ENCODE measurements at places on chromosomes 2 and 18.

GRCh38 chr2:46784278-46784677 is 131.3 kb downstream of the MCFD2 start:
- no peak for DNase-seq

DNA sequence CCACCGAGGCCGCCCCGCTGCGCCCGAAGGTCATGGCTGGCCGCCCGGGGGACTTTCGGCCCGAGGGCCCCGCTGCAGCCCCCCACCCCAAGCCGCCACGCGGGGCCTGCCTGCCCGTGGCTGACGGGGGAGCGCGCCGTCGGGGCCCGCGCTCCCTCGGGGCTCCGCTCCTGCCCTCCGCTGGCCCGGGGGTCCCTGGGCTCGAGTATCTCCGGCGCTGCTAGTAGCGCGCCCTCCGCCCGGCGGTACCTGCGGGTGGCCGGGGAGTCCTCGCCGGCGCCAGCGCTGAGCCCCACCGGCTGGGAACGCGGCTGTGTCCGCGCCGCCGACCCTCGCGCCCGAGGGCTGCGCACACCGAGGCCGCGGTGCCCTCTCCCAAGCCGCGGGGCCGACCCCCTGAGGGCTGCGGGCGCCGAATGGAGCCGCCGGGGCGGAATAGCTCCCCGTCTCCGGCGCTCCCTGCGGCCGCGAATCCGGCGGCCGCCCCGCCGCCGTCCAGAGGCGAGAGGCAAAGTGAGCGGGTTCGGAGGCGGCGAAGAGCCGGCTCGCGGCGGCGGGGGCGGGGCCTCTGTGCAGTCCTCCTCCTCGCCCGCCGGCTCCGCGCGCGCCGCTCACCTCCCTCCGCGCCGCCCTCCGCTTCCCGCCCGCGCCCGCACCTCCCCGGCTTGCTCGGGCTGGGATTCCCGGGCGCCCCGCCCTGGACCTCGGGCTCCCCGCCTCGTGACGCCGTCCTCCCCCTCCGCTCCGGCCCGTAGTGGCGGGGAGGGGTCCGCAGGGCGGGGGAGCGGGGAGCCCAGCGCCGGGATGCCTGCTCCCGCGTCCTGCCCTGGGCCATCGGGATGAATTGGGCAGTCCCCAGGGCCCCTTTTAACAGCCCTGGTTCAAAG is at the start of gene KCNG3:
Gene KCNG3, minus strand, starts transcription at position 515 of the 887 bp plus-strand sequence. Its CDS starts 481 bp downstream, at position 34.
- DNase-seq: peak; percentile 41

DNA sequence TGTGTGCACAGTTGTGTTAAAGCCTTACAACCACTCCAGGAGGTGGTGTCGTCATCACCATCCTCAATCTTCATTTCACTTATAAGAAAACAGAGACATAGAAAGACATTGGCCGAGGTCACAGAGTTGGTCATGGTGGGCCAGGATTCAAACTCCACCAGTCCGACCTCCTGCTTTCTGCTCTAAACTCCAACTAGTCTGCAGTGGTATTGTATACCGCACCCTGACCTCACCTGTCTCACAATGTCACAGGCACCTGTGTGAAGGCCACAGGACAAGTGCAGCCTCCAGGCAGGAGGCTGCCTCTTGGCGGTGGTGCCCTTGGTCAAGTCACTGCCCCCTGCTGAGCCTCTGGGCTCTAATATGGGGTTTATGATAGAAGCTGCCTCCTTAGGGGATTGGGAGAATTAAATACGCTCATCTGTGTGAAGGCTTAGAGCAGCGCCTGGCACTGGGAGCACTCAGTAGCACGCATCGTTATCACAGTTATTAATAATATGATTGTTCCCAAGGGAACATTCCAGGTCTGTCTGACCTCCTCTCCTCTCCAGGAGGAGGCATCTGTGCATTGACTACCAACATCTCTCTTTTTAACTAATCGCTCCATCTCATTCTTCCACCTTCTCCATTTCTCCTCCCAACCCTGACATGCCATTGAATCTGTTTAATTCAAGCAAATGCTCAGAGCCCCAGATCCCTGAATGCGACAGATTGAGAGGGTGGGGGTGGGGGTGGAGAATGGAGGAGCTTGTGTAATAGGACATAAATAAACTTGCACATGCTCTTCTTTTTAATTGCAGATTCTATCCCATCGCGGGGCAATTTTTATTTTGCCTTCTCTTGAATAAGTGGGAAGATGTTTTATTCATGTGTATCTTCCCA is 112.7 kb downstream of the MCFD2 start:
- DNase-seq: no peak

DNA sequence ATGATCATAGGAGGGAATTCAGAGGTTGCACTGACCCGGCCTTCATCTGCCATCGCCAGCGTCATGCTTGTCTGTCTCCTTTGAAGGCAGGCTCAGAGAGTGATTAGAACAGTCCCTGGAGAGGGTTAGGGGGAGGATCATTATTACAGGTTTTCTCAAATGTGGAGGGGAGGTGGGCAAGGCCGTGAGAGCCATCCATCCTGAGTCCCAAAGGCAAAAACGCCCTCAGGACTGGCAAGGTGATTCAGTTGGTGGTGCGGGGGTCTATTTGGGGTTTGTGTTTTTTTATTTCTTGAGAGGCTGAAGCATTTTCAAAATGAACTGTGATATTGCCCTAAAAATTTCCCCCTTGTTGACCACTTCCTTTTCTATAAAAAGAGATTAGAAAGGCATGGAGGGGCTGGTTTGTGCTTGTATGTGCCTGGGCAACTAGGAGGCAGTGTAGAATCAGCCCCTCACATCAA is 39.3 kb upstream of the GYPC start:
- DNase-seq: no peak

GRCh38 chr2:86598966-86599365 is 24.7 kb downstream of the RNF103 start:
- DNase-seq: no peak

DNA sequence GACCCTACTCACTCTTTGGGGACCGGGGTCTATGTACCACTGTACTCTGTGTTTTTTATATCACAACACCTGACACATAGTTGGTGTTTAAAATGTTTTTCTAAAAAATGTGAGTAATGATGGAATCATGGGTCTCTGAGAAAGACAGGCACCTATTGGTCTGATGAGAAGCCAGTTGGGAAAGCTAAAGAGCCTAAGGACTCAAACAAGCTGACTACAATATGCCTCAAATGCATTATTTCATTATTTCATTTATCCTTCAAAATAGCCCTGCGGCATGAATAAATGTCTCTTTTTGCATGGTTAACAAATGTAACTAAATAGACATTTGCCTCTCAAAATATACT is 102.9 kb upstream of the SCN1A start:
- no peak for DNase-seq

GRCh38 chr2:137937778-137938177 is 26.5 kb upstream of the HNMT start:
- DNase-seq: no peak

GRCh38 chr2:15883684-15884083 is 56.7 kb upstream of the MYCN start:
- DNase-seq: no peak

- DNase-seq: no peak
Measured at GRCh38 chr2:232581725-232582124, 31.2 kb downstream of the EIF4E2 start.

GRCh38 chr2:138010890-138011289 is 46.6 kb downstream of the HNMT start:
- DNase-seq: no peak

GRCh38 chr2:47662552-47662951 is 120.4 kb upstream of the MSH6 start:
- no peak for DNase-seq

GRCh38 chr2:207107131-207107530 is 58.6 kb downstream of the KLF7 start:
- no peak for DNase-seq

GRCh38 chr2:72146347-72147302 is 1.0 kb downstream of the CYP26B1 start:
- no peak for DNase-seq

GRCh38 chr2:122530814-122531213 is 775.4 kb downstream of the TSN start:
- DNase-seq: no peak

- DNase-seq: no peak
Measured at GRCh38 chr2:80280598-80280997, 24.0 kb downstream of the LRRTM1 start.

DNA sequence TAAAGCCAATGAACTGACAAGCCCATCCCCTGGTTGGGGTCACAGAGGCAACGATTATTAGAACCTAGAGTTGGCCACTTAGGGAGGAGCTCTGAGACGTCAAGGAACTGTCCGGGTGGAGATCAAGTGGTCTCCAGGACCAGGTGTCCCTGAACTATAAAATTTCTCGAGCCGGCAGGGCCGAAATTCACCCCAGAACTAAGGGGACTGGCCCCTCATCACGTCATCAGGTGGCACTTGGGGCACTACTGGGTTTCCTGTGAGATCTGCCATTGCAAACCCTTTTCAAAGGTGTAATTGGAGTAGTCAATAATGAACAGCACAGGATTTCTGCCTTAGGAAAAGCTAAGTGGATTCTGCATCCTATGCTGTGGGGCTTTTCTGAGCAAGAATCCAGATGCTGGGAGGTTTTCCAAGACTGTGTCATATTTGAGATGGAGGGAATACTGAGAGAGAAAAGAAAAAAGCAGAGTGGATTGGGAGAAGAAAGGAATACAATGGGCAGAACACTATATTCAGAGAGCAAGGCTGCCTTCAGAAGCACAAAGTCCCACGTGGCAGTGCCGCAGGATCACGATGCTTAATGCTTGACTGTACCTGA is 113.6 kb downstream of the ALPK2 start:
- DNase-seq: no peak

GRCh38 chr2:7281231-7282201 is 364.3 kb downstream of the RNF144A start:
- DNase-seq: no peak

DNA sequence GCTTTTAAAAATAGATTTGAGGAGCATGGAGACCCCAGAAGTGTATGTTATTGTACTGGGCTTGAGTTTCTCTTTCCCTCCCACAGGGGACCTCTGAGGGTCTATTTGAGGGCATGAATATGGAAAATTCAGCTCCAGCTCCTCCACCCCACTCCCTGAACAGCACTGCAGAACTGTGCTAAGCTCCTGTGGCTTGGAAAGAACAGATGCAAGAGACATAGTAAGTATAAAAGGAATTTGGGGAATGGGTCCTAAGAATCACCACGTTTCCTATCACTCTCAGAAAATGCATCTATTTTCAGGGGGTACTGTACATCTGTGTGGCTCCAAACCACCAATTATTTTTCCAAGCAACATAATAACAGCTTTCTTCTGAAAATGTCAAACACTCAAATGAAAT is 416.1 kb downstream of the ZNF521 start:
- DNase-seq: no peak

- no peak for DNase-seq
Measured at GRCh38 chr2:10499911-10500521, 51.9 kb upstream of the ODC1 start.

GRCh38 chr2:236503100-236503499 is 66.5 kb upstream of the ACKR3 start:
- no peak for DNase-seq

DNA sequence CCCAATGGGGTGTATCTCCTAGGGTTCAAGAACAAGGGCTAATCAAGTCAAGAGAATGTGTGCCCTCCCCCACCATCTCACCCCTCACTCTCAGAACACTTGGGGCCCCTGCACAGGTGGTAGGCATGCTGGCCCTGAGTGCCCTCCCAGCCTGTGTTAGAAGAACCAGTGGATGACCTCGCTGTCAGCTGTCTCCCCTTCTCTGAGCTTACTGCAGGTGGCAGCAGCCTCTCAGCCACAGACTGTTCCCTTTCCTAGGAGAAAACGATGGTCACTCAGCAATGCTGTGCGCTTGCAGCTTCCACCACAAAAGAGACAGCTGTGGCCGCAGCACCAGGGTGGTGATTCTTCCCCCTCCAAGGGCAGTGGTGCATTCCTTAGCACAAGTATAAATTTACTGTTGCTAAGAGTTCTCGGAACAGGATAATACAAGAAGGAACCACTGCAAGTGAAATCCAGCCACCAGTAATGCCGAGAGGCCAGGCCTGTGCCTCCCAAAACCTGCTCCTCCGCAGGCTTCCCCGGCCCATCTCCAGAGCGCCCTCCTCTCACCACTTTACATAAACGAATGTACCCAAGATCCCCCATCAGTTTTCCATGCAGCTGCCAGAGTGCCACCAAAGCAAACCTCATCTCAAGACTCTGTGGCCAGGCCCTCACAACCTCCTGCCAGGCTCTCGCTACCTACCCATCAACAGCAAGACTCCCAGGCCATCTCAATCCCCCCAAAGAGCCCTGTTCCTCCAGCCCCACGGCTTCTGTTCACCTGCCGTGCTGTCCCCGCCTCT is 935 bp upstream of the RAMP1 start:
- DNase-seq: no peak

DNA sequence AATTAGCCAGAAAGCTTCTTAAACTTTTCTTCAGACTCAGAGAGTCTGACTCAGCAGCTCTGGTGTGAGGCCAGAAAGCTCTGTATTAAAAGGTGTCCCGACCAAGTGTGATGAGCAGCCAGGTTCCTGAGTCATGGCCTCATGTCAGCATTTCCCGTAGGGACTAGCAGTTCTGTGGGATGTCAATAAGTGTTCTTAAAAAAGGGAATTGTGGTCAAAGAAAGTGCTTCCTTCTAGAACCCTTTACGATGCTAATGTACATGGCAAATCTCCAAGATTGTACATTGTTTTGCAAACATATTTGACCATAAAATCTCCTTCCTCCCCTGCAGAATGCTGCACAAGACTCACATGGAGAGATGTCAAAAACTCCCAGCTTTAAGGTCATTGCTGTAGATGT is 80.1 kb downstream of the PLA2R1 start:
- no peak for DNase-seq

- peak; percentile 38 for DNase-seq
Measured at GRCh38 chr18:2905854-2906703, 59.3 kb downstream of the EMILIN2 start.

DNA sequence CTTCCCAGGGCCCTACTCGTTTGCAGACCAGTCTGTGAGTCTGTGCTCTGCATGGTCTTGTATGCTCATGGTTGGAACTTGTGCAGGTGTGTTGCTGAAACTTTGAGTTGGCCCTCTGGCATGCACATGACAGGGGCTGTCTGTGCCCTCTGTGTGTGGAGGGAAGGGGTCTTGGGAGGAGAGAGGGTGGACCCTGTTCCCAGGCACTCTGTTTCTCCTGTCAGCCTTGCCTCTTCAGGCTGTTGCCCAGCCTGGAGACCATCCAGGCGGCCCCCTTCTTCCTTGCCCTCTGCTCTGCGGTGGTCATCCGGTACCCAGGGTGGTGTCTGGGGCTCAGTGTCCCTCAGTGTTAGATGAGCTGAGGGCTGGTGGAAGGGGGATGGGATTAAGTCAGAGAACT is 39.5 kb downstream of the TET3 start:
- DNase-seq: no peak

DNA sequence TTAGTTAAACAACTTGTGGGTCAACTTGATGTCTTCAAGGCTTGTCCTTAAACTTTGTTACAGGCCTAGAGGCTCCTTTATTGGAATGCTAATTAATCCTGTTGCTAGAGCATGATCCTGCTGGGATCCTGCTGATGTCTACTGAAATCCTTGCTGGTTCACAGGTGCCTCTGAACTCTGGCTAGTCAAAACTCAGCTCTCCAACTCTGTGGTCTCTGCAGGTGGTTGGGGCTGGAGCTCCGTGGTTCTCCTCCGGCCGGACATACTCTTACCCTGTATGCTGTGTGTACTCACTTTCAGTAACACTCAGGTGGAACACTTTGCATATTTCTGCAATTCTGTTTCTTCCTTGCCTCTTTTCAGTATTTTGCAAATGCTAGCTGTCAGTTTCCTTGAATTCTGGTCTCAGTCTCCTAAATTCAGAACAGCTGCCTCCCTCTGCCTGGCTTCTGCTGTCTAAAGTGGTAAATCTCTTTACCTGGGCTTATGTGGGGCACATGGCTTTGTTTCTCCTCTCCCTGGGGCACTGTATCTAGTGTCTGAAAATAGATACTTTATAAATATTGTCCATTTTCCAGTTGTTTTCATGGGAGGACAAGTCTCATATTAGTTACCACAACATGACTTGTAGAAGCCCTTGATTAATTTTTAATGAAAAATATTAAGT is 113.0 kb downstream of the ATP9B start:
- DNase-seq: no peak
